Gastrocnemius medialis (tissue), 4 donors: ENCODE measurements at places on chromosomes 2 and 18. TPM values are rescaled to one million over a fixed set of nuclear protein-coding genes. Genes with fewer than 3 reads are reported as not detected.
A peak's percentile ranks its signal among the peaks of the same experiment; 100 is the strongest.

Gene TRIM43
- total RNA-seq, result not detected

Gene ALPP
- not detected for total RNA-seq

Gene COL6A3
- total RNA-seq, result 150 TPM

Gene CNGA3
- total RNA-seq, result not detected

DNA sequence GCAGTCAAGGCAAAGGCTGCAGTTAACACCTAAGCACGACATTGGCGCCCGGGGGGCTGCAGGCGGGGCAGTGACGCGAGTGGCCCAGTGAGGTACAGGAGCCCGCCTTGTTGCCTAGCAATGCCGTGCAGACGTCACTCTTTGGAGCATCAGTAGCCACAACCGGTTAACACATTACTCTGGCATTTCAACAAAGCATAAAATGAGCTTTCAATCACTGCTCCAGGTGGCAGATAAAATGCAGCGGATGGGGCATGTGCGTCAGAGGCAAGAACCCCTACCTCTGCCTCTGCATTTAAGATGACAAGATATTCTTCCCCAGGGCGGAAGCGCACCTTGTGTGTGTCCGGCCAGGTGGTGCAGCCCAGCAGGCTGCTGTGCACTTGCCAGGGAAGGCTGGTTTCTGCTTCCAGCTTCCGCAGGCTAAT, 139.4 kb downstream of the MTCL1 start:
- DNase-seq, result no peak

DNA sequence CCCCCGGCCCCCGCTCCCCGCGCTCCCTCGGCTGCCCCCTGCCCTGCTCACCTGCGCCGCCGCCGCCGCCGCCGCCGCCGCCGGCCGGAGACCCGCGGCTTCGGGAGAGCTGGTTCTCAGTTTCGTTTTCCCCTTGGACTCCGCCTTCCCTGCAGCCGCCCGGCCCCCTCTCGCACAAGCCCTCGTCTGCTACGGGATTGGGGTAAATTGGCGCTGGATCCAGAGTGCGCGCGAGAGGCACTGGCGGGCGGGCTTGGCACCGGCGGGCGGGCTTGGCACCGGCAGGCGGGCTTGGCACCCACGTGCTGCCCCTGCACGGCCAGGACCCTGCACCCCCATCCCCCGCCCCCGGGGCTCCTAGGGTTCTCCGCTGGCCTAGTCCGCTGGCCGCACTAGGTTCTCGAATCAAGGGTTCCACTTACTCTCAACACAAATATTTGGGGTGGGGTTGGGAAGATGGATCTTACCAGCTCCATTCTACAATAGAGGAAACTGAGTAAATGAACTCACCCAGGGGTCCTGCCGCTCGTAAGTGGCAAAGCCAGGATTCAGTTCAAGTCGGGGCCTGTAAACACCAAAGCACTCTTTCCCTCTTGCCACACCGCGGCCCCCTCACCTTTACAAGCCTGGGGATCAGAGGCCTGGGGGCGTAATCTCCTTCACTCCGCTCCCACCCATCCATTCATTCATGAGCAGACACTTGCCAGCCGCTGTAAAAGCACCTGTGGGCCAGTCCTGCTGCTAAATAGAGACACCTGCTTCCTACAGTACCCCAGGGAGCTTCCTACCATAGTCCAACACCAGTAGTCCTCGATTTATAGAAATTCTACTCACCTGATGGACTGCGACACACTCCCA, at the start of gene EIF2AK2:
TSS of gene EIF2AK2 (minus strand) at position 124 of the 858 bp plus-strand sequence. CDS start 9,174 bp downstream, outside the sequence.
- peak; percentile 59 for DNase-seq

GRCh38 chr2:186031229-186031628, 292.6 kb downstream of the FSIP2 start:
- DNase-seq, result no peak

GRCh38 chr2:121595012-121595891, 54.0 kb downstream of the CLASP1 start:
- DNase-seq, result no peak
